Esophagus muscularis mucosa (tissue), 4 donors: ENCODE measurements at places on chromosomes 6 and 20. TPM values are rescaled to one million over a fixed set of nuclear protein-coding genes. Genes with fewer than 3 reads are reported as not detected.

- H3K36me3 ChIP-seq = no peaks in the 10 kb centered on the region
- H3K27me3 ChIP-seq = no peaks in the 10 kb centered on the region
- DNase-seq = no peak
- no peak overlapping the region for H3K4me3 ChIP-seq
- no peak overlapping the region for H3K27ac ChIP-seq
These were observed 214.9 kb upstream of the KCNG1 start for GRCh38 chr20:51237791-51238190.

- H3K27ac ChIP-seq = no peak overlapping the region
- no peaks in the 10 kb centered on the region for H3K4me1 ChIP-seq
- no peak for DNase-seq
- H3K27me3 ChIP-seq = no peaks in the 10 kb centered on the region
- no peak overlapping the region for H3K4me3 ChIP-seq
- H3K36me3 ChIP-seq = no peaks in the 10 kb centered on the region
These were observed 78.4 kb downstream of the RNASET2 start for GRCh38 chr6:166877906-166878305.

DNA sequence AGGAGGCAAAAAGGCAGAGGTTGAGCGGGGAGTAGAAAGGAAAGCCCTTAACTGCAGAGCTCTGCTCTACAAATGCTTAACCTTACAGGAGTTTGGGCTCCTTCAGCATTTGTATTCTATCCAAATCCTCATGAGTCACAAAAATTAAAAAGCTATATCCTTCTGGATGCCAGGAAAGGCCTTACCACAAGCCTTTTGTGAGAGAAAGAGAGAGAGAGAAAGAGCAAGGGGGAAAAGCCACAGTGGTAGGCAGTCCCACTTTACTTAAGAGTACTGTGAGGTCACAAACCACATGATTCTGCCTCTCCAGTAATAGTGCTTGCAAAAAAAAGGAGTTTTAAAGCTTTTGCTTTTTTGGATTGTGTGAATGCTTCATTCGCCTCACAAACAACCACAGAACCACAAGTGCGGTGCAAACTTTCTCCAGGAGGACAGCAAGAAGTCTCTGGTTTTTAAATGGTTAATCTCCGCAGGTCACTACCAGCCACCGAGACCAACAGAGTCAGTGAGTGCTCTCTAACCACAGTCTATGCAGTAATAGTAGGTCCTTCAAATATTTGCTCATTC is at the start of gene RUNX2:
Gene RUNX2 (plus strand): TSS at position 375 of the 567 bp plus-strand sequence. CDS start 397 bp downstream, outside the sequence.
- no peaks in the 10 kb centered on the region for H3K4me1 ChIP-seq
- peak within 1 kb of the TSS; percentile 10 for H3K4me3 ChIP-seq
- no peaks in the 10 kb centered on the region for H3K27me3 ChIP-seq
- no peak for DNase-seq

Gene SLC22A16
- total RNA-seq = not detected
